ENCODE measurements at places on chromosomes 6 and 20.

DNA sequence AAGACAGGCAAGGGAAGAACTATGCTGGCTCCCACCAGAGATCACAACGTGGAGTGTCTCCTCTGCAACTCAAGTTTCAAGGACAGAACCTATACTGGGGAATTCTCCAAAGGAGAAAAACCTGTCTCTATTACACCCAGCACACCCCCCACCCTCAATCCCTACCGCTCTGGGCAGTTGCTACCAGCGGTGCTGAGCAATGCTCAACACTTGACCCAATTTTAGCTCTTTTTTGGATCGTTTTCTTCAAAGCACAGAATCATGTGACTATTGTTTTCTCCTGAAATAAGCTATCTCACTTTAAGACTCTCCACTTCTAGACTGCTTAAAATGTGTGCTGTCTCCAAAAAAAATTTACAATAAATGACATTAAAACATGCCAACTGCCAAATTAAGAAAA is 23.3 kb downstream of the MAP7 start:
- no peak for DNase-seq

- DNase-seq, result no peak
Measured at GRCh38 chr6:18203786-18204185, 48.6 kb downstream of the KDM1B start.

GRCh38 chr6:139149383-139149782 is 14.5 kb downstream of the HECA start:
- no peak for DNase-seq

GRCh38 chr6:2920671-2921112 is 17.6 kb upstream of the SERPINB9 start:
- no peak for DNase-seq

- DNase-seq, result no peak
Measured at GRCh38 chr20:39808613-39809012, 846.5 kb downstream of the DHX35 start.

- no peak for DNase-seq
Measured at GRCh38 chr6:31579546-31580437, 2.4 kb downstream of the LTB start.

DNA sequence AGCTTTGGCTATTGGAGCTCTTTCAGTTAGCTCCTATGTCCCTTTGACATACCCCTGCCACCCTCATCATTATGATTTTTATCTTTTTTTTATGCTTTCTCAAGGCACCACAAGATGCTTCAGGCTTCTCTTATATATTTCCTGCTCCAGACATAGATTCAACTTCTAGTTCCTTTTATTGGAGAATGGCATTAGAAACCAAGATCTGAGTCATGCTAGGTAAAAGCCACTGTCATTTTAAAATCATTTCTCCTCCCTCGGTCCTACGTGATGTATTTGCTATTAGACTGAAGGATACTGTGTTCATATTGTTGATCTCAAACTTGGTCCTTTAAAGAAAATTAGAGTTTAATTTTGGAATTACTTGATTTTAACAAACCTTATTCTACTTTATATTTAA is 8.3 kb downstream of the TENT5A start:
- no peak for DNase-seq

DNA sequence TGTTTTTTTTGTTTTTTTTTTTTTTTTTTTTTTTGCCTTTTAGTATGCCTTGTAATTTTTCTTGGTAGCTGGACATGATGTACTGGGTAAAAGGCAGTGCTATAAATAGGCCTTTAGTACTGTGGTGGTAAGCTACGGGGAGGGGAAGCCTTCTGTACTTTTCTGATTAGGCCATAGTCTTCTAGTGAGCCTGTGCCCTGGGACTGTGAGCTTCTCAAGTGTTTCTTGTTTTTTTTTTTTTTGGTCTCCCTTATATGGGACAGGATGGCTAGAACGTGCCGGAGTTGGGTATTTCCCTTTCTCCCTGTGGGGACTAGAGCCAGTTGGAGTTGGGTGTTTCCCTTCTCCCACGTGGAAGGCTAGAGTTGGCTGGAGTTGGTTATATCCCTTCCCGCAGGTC is 59.4 kb upstream of the PRELID3B start:
- no peak for DNase-seq

Measured in stimulated activated CD4-positive, alpha-beta T cell treated with anti-CD3 and anti-CD28 coated beads, Interleukin-15, amount 100 ng/mL, for 1 hour (primary cell).